NCI-H2029 treated with DMSO at 0.1 percent for 48 hours (cell line): ENCODE measurements at places on chromosomes 7 and 10.

DNA sequence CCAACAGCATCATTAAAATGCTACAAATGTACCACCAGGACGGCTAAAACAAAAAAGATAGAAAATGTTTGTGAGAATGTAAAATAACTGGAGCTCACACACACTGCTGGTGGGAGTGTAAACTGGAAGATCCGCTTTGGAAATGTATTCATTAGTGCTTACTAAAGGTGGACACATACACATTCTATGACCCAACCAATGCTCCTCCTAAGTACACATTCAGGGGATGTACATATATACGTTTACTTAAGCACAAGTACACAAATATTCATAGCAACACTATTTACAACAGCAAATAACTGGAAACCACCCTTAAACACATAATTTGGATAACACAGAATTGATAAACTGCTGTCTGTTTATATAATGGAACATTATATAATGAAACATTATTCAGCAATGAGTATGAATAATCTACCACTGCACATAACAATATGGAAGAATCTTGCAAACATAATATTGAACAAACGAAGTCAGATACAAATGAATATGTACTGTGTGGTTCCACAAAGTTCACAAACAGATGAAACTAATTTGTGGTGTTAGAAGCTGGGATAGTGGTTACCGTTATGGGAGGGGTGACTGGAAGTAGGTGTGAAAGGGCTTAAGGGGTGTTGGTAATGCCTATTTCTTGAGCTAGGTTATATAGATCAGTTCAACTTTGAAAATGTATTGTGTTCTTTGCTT lies 52.1 kb downstream of the STRA8 start:
- no peak for DNase-seq

DNA sequence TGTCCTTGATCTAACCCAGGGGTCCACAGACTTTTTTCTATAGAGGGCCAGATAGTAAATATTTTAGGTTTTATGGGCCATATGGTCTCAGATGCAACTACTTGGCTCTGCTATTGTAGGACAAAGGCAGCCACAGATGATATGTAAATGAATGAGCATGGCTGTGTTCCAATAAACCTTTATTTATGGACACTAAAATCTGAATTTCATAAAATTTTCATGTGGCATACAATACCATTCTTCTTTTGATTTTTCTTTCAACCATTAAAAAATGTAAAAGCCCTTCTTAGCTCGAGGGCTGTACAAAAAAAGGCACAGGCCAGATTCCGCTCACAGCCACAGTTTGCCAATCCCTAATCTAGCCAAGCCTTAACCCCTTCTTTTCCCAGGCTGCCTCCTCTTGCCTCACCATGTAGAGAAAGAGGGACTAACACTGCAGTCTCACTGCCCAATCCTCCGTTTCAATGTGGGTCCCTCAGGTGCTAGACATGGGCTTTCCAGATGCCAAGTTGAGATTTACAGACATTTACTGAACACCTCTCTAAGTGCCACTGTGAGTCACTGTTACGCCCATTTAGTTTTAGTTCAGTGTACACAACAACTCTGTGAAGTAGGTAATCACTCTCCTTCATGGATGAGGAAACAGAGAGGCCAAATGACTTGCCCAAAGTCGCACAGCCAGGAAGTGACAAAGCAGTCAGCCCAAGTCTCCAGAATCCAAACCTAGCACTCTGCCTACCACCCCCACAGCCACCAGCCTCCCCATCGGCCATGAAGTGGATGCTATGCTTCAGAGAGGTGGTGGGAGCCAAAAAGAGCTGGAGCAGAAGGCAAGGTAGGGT lies 132.6 kb upstream of the PDLIM1 start:
- DNase-seq: no peak

GRCh38 chr10:128064970-128065580 lies 61.1 kb downstream of the MKI67 start:
- no peak for DNase-seq

GRCh38 chr10:49319206-49319605 lies 20.2 kb downstream of the C10orf71 start:
- DNase-seq: no peak

GRCh38 chr7:3270362-3270761 lies 30.7 kb upstream of the SDK1 start:
- no peak for DNase-seq

DNA sequence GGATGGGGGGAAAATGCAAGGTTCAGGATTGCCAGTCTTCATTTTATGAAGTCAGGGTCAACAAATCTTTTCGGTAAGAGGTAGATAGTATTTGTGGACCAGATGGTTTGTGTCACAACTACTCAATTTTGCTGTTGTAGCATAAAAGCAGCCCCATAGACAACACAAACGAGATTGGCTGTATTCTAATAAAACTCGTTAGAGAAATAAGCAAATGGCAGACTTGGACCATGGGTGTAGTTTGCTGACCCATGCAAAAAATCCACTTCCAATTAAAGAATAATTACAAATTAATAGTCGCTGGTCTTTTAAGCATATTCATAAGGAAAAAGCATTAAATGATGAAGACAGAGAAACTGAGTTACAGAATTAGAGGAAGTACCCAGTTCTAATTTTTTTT lies 247.1 kb downstream of the CRPPA start:
- no peak for DNase-seq

GRCh38 chr10:73559590-73559989 lies 31.6 kb downstream of the USP54 start:
- DNase-seq: no peak

- no peak for DNase-seq
These were observed 140.9 kb upstream of the FAM3C start for GRCh38 chr7:121537031-121537430.

- DNase-seq: no peak
These were observed 188.4 kb downstream of the SEM1 start for GRCh38 chr7:96521068-96521894.

DNA sequence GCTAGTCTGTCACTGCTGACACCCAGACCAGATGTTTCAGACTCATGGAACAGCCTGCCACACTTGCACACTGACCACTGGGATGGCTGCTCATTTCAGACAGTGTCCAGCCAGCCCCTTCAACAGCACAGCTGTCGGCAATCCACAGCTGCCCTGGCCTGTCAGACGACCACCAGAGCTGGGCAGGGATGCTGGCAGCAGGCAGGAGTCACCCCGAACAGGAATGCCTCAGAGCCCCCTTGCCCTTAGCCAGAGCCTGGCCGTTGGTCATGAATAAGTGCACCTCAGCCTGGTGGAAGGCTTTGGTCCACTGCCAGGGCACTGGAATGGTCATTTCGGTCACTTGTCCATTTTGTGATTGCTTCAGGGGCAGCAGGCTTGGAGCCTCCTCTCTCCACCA lies 149.6 kb upstream of the TCERG1L start:
- no peak for DNase-seq

DNA sequence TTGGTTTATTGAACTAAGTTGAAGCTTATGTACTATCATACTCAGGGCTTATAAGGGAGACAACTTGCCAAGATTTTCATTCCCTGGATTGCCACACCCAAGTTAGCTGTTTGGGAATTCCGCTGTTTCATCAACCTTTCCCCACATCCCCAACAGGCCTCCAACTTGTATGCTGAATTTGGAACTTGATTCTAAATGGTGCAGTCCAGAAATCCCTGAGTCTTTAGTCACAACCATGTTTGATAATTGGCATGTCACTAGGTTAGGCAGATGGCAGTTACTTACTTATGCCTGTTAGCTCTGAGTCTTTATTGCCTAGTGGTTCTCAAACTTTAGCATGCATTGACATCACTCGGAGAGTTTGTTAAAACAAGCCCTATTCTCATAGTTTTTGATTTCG lies 135.4 kb upstream of the PRPS1L1 start:
- DNase-seq: no peak

DNA sequence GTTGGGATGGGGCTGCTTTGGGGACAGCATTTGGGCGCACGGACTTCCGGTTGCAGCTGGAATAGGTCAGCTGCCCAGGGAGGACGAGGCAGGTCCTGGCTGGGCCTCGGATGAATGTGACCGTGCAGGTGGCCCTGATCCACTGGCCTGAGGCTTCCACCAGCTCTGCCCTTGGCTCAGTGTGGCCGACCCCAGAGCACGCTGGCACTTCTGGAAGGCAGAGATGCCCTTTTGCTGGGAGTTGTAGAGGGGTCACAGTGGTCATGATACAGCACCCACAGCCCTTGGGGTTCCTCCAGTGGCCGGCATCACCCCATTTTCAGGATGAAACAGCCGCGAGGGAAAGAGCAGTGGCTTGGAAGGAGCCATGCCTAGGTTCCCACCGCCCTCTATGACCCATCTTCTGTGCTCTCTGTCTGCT lies 19.0 kb downstream of the ADCY1 start:
- DNase-seq: no peak

- no peak for DNase-seq
These were observed 4.4 kb downstream of the ZP3 start for GRCh38 chr7:76428868-76429805.

- no peak for DNase-seq
These were observed 232.5 kb downstream of the PTEN start for GRCh38 chr10:88095778-88096431.

DNA sequence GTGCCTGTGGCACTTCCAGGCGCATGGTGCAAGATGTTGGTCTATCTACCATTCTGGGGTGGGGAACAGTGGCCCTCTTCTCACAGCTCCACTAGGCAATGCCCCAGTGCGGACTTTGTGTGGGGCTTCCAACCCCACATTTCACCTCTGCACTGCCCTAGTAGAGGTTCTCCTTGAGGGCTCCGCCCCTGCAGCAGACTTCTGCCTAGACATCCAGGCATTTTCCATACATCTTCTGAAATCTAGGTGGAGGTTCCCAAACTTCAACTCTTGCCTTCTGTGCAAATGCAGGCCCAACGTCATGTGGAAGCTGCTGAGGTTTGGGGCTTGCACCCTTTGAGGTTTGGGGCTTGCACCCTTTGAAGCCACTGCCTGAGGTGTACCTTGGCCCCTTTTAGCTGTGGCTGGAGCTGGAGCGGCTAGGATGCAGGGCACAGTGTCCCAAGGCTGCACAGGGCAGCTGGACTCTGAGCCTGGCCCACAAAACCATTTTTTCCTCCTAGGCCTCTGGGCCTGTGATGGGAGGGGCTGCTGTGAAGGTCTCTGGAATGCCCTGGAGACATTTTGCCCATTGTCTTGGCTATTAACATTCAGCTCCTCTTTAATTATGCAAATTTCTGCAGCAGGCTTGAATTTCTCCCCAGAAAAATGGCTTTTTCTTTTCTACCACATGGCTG lies 130.6 kb upstream of the EFCAB10 start:
- DNase-seq: no peak

- no peak for DNase-seq
These were observed 134.0 kb upstream of the SEMA3A start for GRCh38 chr7:84328571-84328970.

- no peak for DNase-seq
These were observed 182.8 kb downstream of the MAD1L1 start for GRCh38 chr7:2049782-2050510.

DNA sequence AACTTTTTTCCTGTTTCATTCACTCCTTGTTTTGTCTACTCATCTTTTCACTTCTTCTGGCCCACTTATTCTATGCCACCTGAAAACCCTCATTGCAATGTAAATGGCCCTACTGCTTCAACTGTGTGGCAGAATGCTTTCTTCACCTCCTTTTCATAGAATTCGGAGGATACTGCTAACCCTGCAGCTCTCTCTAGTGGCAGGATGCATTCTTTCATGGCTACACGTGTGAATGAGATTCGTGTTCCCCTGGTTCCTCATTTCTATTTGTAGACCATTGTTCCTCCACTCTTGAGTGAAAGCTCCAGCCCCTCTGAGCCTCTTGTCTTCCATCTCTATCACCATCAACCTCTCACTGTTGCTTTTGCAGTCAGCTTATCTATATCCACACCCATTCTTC lies 20.9 kb upstream of the CYP26C1 start:
- DNase-seq: no peak

- DNase-seq: no peak
These were observed 70.7 kb downstream of the MACC1 start for GRCh38 chr7:20146451-20146850.

DNA sequence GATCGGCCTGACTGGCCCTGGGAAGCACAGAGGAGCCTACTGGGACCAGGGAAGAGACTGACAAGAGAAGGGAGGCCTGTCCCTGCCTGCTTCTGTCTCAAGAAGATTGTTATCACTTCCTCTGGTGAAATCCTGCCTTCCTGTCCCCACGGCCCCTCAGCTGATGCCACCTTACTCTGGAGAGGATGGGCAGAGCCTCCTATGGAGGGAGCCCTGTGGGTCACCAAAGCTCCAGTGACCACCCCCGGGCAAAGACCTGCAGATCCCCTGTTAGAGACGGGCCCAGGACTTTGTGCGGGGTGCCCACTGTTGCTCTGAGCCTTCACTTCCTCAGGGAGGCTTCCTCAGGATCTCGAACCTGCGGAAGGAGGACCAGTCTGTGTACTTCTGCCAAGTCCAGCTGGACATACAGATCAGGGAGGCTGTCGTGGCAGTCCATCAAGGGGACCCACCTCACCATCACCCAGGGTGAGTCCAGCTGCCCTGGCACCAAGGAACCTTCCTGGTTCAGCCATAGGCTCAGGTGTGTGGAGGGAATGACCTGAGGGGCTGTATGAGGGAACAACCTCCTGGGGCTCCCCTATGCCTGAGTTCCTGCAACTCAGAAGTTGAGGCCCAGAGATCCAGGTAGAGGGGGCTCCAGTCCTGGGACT lies 1.4 kb upstream of the PILRB start:
- no peak for DNase-seq

DNA sequence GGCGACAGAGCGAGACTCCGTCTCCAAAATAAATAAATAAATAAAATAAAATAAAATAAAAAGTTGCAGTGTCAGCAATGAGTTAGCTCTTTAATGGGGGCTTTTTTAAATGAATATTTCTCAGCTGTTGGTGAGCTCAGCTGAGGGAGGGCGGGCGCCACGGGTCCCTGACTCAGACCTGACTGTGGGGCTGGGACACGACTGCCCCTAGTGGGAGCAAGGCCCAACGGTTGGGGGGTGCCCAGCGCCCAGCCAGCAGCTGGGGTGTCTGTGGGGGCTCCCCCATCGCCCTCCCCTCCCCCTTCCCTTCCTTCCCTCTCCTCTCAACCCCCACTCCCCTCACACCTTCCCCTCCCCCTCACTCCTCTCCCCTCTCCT lies 46.6 kb downstream of the PWWP2B start:
- no peak for DNase-seq

DNA sequence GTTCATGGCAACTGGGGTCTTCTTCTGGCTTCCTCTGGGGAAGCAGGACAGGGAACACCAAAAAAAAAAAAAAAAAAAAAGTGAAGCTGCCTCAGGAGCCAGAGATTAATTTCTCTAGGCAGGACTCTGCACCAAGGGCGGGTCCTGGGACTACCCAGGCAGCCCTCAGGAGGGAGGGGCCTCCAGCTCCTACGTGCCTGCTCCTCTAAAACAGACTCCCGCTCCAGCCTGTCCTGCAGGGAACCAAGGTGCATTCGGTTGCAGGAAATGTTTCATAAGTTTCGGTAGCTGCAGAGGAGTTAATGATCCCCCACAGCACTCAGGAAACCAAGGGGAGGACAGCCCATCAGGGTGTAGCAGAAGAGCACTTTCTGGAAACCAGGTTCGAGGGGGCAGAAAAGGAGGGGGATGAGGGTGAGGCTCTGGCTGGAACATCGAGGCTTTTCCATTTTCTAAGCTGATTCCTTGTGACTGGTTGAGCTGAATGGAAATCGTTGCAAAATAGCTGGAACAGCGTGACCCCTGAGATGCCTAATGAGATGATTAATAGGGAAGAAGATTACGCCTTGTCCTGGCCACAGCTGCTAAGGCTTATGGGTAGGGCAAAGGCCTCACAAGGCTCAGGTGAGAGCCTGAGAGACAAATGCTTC lies 84.2 kb downstream of the STRA8 start:
- no peak for DNase-seq
